Activated CD4-positive, alpha-beta T cell treated with anti-CD3 and anti-CD28 coated beads for 36 hours (primary cell): ENCODE measurements at places on chromosomes 3 and 15. TPM values are rescaled to one million over a fixed set of nuclear protein-coding genes. Genes with fewer than 3 reads are reported as not detected.

DNA sequence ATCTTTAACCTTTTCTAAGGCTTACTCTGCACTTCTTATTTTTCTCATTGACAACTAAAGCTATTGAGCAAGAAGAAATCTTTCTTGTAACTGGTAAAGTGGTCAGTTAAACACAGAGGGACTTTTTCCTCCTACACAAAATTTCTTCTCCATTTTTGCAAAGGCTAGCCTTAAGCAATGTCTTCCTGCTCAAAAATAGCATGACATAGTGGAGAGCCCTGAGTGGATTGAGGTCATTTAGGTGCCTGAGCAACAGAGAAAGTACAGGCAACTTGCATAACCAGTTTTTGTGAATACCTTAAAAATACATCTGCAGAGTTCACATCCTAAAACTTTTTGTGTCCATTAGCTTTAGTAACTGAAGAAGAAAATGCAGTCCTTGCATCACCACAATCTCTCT is 144.7 kb upstream of the TTC14 start:
- DNase-seq, result no peak

DNA sequence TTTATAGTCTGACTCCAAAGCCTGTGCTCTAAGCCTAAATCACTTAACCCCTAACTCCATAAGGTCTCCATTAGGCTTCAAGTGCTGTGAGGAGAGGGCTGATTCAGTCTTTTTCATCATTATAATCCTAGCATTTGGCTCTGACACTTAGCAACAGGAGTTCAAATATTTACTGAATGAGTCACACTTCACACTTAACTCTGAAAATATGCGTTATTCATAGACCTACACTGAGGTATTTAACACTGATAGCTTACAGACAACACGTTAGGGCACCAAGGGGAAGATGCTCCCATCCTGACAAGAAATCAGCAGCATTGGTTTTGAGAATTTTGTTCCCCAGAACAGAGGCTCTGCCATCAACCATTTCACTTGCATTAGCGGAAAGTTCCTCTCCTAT is 53.5 kb downstream of the MSL2 start:
- no peak for DNase-seq

- DNase-seq, result no peak
Observed at GRCh38 chr15:30824518-30825195, 79.1 kb upstream of the FAN1 start.

GRCh38 chr15:43871835-43872234 is 45.0 kb downstream of the WDR76 start:
- no peak for DNase-seq

DNA sequence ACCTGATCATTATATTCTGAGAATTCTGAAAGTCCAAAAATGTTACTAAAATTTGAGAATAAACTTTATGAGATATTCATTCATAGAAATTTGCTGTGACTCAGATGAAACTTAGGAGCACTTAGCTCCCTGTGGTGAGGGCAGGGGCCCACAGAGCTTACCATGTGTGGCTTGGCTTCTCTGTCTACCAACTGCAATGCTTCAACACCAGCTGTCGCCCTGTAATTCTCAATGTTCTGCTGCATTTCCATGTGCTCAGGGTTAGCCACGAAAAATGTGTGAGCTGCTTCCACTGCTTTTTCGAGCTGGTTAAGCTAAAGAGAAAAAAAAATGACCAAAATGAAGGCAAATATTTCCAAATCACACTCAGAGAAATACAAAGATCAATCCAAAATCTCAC is 125.6 kb downstream of the P3H2 start:
- no peak for DNase-seq

GRCh38 chr15:63972801-63973200 is 73.5 kb downstream of the DAPK2 start:
- DNase-seq, result no peak

- DNase-seq, result no peak
Observed at GRCh38 chr3:196660381-196661166, 21.1 kb downstream of the NRROS start.

DNA sequence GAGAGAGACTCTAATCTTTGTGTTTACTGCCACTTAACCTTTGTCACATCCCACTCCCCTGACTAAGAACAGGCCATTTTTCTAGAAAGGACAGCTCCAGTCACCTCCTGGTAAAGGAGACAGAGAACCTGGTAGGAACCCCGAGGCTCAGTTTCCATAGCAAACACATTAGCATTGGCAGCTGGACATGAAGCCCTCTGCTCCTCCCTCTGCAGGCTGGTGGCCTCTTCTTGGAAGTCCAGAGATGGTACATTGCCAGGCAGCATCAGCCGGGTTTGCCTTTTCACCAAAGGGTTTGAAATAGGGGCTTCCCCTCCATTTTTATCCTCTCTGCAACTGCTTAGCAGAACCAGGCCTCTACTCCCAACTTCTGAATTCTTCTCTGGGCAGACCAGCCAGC is 213.4 kb upstream of the SEMA6D start:
- DNase-seq, result no peak

DNA sequence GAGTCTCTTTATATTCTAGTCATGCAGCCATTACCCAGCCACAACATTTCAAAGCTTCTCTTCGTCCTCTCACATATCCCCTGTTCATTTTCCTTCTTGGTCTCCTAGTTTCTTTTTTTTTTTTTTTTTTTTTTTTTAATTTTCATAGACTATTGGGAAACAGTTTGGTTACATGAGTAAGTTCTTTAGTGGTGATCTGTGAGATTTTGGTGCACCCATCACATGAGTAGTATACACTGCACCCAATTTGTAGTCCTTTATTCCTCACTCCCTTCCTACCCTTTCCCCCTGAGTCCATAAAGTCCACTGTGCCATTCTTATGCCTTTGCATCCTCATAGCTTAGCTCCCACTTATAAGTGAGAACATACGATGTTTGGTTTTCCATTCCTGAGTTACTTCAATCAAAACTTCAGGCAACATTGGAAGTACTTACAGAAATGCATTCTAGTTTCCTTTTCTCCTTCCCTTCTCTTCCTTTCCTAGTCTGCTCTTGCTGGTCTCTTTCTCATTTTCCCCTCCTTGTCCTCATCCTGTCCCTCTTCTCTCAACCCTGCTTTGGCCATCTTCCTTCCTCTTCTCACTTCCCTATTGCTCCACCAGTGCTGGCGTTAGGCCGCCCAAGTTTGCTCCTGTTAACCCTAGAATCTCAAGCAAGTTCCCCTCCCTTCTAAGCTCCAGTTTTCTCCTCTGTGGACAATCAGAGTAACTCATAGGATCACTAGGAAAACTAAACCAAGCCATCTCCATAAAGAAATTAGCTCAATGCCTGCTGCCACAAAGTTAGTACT is 4.8 kb downstream of the ATP8B4 start:
- no peak for DNase-seq

DNA sequence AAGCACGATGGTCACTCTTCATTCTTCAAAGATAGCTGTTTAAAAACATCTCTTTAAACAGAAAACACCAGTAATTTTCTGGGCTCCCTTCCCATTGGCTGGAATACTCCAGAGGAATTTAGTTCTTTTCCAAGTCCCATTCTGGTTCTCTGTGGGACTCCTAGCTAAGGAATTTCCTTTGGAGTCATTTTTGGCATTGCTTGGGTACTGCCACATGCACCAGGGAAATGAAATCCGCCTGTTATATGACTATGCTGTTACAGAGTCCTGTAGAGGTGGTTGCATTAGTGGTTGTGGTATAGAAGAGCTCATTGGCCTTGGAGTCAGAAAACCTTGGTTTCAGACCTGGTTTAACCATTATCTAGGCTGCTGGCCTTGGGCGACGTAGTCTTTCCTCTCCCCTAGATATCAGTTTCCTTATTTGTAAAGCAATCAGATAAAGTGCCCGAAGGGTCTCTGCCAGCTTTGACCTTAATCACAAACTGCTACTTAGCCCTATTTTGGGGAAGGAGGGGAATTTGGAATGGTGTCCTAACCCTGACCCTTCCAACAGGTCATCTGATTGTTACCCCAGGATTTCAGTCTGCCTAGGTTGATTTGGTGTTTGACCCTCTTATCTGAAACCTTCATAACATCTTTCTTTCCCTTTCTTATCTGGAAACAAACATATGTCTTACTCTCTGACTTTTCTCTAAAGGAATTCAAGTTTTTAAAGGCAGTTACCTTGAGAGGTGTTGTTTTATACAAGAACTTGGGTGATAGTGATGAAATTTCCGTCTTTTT is 13.4 kb downstream of the RTP1 start:
- no peak for DNase-seq

DNA sequence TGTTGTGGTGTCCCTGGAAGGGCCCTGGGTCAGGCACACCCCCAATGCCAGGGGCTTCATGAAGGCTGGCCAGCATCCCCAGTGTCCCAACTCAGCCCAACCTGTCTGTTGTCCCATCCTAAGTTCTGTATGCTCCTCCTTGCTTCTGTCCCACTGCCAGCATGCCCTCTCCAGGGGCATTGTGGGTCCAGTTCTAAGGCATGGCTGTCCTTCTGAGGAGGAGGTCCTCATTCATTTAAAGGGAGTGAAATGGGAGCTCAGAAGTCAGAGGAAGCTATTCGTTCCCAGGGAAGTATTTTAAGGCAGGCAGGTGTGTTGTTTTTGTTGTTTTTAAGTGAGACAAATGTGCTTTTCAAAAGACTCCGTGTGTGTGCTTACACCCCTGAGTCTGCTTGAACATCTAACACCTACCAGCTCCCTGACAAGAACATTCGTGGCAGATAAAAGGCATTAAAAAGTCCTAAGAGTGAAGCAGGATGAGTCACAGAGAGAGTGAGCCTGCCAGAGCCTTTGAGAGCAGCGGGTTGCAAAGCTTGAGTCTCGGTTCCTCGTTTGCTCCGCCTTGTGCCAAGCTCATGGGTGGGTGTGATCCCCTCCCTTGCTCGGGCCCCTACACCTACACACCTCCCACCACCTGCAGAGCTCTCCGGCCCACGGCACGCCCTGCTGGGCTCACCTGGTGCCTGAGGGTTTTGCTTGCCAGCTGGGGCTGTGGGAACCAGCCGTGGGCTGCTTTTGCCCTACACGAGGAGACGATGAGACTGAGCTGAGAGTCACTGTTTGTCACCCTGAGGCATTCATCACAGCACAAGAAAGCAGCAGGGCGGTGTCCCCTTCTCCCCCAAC is 183.4 kb upstream of the TOPAZ1 start:
- peak; percentile 61 for DNase-seq

DNA sequence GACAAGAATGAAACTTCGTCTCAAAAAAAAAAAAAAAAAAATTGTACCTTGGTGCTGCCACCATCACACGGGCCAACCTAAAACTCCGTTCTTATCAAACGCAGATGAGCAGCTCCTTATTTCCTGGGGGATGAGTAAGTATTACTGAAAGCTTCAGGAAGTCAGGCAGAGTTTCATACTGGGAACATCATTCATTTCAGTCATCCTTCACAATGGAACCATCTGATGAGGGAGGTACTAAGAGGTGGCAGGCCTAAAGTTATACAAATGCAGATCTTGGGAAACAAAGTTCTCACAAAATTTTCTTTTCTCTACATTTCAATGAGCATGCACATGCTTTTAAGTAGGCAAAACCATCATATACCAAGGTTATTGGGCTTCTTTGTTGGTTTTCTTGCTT is 636.0 kb upstream of the LMCD1 start:
- no peak for DNase-seq

GRCh38 chr15:67587331-67587730 is 44.8 kb downstream of the MAP2K5 start:
- DNase-seq, result no peak

DNA sequence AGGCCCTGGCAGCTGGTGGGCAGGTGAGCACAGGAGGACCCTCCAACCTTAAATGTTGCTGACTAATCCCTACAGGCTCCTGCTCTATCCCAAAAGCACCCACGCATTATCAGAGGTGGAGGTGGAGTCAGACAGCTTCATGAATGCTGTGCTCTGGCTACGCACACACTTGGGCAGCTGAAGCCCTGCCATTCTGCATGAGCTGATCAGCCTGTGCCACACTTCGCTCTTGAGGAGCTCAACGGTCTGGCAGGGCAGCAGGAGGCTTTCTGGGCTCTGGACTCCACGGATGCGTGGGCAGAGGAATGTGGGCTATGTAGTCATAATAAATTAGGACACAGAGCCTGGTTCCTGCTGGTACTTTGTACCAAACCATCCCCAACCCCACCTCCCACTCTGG is 6.1 kb downstream of the MST1 start:
- no peak for DNase-seq

DNA sequence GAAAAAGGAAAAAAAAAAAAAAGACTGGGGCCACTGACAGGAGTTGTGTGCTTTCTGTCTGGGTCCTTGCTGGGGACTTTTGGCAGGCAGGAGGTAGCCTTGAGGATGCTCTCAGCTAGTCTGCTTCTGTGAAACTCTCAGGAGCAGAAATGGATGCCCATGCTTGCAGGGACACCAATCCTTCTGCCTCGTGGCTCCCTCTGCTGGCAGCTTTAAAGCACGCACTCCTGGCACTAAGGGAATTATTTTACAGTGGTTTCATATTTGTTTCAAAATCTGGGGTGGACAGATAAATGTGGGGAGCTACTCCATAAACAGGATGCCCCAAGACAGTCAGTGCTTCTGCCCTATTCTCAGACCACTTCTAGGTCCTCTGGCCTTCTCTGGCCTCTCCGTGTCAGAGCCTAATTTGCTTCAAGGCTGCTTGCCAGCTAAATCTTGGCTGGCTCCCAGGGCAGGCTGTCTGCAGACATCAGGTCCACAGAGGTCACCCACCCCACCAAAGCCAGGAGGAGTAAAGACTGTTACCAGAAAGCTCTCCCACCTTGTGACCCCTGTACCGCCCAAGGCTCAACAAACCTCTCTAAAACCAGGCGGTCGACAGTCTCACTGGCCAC is 17.1 kb downstream of the TRAIP start:
- peak; percentile 89 for DNase-seq

DNA sequence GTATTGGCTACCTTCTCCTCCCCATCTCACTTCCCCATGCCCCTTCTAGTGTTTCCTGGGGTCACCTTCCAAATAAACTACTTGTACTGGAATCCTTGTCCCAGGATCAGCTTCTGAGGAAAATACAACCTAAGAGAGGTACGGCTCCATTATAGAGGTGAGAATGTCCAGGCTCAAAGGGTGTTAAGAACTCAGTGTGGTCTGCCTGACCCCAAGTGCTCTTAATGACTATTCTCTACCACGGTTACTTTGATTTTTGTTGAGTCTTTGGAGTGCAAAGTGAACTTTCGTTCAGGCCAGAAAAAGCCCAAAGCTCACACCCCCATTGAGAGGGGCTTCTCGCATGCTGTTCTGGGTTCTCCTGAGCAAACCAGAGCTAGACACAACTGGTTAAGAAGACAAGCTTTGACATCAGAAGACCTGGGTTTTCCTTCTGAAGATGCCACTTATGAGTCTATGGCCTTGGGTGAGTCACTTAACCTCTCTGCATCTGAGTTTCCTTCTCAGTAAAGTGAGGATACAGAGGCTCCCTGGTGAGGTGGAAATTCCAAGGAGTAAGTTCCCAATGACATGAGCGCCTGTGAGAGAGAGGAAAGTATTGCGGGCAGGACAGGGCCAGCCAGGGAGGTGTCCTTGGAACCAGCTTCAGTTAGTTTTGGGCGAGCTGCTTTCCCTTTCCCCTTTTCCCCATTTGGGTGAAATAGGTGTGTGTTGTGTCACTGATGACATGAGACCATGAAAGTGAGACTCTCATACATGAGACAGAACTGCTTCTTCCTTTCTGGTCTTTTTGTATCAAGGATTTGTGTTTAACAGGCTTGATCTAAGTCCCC is 475.0 kb upstream of the PROK2 start:
- DNase-seq, result peak; percentile 48

The ZBTB47 gene
- total RNA-seq, result 0.62 TPM

The SCAMP2 gene
- 83.4 TPM for total RNA-seq

The TICRR gene
- 28.9 TPM for total RNA-seq

The PLXNA1 gene
- 8.8 TPM for total RNA-seq

The TGM5 gene
- not detected for total RNA-seq

The MNS1 gene
- total RNA-seq, result 0.41 TPM

The A4GNT gene
- total RNA-seq, result not detected

The TJP1 gene
- 0.09 TPM for total RNA-seq

The ZKSCAN7 gene
- total RNA-seq, result 2.0 TPM
